ENCODE measurements at places on chromosomes 4 and X.

- no peak for DNase-seq
Observed at GRCh38 chrX:139831017-139831416, 101.8 kb downstream of the ATP11C start.

- DNase-seq, result no peak
Observed at GRCh38 chrX:46298821-46299220, 246.4 kb downstream of the ZNF674 start.

- DNase-seq, result no peak
Observed at GRCh38 chrX:13266641-13267345, 53.1 kb downstream of the ATXN3L start.

- no peak for DNase-seq
Observed at GRCh38 chr4:143140696-143141095, 44.0 kb upstream of the USP38 start.

- no peak for DNase-seq
Observed at GRCh38 chr4:180285796-180286195, 1957.4 kb upstream of the TENM3 start.

GRCh38 chrX:46836701-46837557, at the start of gene RP2:
TSS of gene RP2 (plus strand) at chrX:46837043. CDS start at chrX:46837101, 58 bp downstream.
- peak; percentile 64 for DNase-seq

- DNase-seq, result no peak
Observed at GRCh38 chr4:110294165-110294564, 95.8 kb upstream of the ELOVL6 start.

- no peak for DNase-seq
Observed at GRCh38 chr4:7465017-7465416, 30.3 kb upstream of the PSAPL1 start.

DNA sequence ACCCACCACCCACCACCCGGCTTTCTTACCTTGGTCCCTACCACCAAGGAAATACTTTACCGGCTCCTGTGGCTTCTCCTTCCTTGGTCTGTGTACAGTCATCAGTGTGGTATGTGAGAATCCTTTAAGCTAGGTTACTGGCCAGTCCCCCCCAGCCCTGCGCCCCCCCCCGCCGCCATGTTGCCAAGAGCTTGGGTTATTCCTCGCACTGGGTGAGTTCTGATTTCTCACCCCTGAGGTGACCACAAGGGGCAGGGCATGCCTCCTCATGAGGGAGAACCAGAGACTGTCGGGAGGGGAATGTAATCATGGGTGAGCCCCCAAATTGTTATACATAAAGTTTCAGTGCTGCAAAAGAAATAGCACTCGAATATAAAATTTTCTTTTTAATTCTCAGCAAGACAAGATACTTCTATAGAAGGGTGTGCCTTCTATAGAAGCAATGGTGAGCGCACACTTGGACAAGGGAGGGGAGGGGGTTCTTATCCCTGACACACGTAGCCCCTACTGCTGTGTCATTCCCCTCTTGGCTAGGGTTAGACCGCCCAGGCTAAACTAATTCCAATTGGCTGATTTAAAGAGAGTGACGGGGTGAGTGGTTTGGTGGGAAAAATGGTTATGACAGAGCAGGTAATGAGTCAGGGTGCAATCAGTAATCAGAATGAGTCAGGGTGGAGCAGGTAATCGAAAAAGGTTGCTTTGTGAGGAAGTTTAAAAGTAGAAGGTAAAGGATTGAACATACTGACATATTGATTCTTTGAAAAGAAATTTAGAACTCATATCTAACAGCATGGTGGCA, 133.2 kb downstream of the KDM6A start:
- DNase-seq, result no peak

DNA sequence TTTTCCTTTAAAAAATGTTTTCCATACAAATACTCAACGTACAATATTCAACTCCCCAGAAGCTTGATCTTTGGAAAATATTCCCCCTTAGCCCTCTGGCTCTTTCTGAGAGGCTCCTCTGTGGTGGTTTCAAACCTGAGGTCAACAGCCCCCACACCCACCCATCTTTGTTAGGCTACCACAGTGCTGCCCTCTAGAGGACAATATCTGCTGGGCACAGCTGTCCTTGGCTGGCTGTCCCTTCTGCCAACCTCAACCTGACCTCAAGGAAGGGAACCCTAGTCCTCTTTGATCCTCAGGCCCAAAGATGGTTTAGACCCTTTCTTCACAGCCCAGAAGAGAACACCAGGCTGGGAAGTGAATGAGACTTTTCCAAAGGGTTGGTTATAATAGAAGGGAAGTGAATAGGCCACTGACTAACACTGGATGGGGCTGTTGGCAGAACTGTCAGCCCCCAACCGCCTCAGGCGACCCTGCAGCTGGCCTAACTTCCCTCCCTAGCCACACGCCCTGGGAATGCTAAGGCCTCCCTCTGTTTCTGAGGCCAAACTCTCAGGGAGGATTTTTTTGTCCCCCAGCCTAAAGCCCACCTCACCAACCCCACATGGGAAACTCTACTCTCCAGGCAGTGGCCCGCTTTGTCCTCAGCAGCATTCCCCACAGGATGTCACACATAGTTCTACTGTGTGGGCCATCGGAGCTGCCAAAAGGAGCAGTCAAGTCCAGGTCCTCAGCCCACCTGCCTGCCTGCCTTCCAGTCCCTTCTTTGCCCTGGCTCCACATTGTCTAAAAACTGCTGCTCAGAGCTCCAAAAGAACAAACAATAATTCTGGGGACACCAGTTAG, 34.3 kb downstream of the NYX start:
- peak; percentile 7 for DNase-seq

- DNase-seq, result no peak
Observed at GRCh38 chr4:133647206-133647605, 498.1 kb downstream of the PCDH10 start.

GRCh38 chr4:186021461-186022167, 47.3 kb upstream of the TLR3 start:
- no peak for DNase-seq

DNA sequence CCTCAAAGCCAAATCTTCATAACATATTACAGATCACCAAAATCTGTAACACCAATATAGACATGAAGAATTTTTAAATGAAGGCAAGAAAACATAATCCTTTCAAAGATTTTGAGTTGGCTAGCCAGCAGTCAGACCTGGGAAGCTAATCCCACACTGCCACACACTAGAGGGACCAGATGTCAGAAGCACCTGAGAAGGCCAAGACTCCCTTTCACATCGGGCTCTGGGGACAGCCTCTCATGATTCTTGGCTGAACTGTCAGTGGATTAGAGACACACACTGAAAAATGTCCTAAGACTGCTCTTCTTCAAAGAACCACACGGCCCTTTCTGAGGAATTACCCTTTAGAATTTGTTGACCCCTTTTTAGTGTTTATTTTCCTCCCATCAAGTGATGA, 28.2 kb upstream of the SPATA4 start:
- no peak for DNase-seq

- peak; percentile 75 for DNase-seq
Observed at GRCh38 chr4:87103691-87104187, 116.7 kb downstream of the KLHL8 start.

DNA sequence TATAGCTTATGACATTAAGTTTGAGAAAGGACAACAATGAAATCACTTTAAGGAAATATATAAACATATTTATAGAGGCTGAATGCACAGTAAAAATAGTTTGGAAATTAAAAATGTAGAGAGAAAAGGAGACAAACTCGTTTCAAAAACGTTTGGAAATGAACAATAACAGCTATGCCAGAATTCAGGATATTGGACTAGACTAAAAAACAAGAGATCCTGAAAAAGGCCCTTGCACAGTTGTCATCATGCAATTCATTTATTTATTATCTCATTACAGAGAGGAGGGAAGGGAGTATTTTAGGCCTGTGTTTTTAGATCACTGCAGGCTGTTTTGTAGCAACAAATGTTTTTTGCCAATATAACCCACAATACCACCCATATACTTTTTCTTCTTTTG, 527.2 kb downstream of the ADGRL3 start:
- no peak for DNase-seq

GRCh38 chrX:124462931-124463330, 116.6 kb downstream of the SH2D1A start:
- no peak for DNase-seq

- no peak for DNase-seq
Observed at GRCh38 chrX:30253257-30253656, 6.3 kb downstream of the MAGEB1 start.

DNA sequence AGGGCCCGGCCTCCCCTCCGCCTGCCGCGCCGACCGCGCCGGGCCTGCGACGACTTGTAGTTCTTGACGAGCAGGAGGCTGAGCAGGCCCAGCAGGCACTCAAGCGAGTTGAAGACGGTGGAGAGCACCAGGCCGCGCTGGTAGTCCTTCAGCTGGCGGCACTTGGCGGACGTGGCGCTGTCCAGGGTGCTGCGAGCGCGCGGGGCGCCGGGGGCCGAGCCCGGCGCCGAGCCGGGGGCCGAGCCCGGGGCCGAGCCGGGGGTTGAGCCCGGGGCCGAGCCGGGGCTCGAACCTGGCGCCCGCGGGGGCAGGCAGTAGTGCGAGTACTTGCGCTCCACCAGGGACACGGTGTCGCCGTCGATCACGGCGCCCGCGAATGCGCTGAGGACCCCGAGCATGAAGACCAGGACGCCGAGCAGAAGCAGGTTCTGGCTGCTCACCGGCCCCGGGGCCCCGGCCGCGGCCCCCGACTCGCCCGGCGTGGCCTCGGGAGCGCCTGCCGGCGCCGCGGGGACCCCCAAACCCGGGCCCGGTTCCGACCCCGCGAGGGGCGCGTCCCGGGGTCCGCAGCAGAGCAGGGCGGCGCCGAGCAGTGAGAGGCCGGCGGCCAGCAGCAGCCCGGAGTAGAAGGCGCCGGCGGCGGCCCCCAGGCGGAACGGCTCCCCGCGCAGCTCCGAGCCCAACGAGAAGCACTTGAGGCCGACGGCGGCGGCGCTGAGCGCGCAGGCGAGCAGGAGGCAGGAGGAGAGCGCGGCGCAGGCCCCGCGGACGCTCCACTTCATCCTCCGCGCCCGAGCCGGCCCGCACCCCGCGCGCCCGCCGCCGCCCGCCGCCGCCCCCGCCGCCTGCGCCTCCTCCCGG, 584 bp downstream of the TMEM271 start:
- no peak for DNase-seq

GRCh38 chr4:25129917-25130316, 30.3 kb downstream of the SEPSECS start:
- no peak for DNase-seq

DNA sequence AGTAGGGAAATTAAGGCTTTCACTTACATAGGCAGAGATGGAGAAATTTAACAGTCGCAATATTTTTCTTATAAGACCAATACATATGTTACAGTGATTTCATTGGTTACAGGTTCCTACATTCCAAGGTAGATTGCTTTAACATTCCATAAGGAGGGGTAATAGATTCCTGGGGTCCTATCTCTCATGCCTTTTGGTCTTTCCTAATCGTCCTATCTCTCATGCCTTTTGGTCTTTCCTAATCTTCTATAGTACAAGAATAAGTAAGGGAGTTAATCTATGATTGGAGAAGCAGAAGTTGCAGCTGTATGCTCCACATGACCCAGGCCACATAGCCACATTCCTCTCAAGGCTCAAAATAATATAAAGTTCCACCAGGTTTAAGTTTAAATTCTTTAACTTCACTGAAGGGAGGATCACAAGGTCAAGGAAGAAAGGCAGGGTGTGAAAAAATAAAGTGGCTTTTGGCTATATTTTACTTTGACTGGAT, 285.0 kb upstream of the BOD1L1 start:
- DNase-seq, result no peak

DNA sequence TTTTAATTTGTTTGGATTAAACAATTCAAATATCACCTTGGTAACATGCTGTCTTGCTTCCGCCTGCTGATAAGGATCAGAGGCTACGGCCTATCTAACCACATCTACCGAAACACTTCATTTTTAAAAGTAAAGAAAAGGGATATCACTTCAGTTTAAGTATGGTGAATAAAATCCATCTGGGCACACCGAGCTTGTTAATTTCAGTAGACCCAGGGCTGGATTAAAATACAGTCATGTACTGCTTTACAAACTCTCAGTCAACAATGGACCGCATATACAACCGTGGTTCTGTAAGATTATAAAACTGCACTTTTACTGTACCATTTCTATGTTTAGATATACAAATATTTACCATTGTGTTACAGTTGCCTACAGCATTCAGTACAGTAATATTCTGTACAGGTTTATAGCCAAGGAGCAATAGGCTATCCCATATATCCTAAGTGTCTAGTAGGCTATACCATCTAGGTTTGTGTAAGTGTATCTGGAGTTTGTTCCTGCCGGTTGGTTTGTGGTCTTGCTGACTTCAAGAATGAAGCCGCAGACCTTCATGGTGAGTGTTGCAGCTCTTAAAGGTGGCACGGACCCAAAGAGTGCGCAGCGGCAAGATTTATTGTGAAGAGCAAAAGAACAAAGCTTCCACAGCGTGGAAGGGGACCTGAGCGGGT, 40.0 kb downstream of the SEPTIN11 start:
- DNase-seq, result peak; percentile 34

DNA sequence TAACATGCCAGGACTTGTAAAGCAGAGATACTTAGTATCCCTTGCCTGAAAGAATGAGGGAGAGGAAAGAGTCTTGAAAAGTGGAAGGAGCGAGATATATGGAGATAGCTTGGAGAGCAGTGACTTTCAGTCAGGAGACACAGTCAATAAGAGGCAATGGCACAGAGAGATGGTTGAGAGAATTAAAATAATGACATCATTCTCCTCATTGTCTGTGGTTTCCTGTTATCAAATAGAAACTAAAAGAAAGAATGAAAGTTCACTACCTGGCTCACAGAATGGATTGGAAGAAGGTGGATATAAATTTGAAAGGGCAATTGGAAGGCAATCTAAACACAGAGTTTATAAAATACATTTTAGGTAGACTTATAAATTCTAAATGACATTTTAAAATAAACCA, 760.2 kb upstream of the AADAT start:
- no peak for DNase-seq

GRCh38 chr4:182826391-182826790, 90.8 kb downstream of the DCTD start:
- peak; percentile 11 for DNase-seq

DNA sequence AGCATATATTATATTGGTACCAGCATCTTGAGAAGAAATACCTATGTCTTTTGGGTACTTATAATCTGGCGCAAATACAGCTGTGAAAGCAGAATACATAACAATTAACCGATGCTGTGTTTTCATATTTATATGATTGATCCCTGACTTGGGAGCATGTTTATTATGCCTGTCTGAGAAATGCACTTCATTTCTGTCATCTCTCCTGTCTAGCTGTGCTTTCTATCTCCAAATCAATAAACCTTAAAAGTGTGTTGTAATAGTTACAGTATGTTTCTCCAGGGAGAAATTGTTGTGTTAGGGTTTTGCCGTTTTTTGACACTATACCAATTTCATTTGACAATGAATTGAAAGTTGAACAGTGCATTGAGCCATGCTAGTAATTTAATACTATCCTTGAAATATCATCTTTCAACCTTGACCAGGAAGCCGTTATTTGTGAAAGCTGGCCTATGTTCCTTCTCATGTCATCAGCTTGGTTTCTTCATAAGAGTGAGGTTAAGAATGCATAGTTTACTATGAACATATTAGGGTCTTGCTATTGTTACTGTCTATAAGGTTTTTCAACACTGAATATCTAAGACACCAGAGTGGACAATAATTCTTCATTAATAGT, 206.2 kb upstream of the PCDH18 start:
- no peak for DNase-seq

- DNase-seq, result no peak
Observed at GRCh38 chr4:53653484-53654053, 62.3 kb upstream of the LNX1 start.
